Kidney epithelial cell (primary cell): ENCODE measurements at places on chromosomes 2 and 18.

- no peak for DNase-seq
Measured at GRCh38 chr2:227480528-227480927, 8.6 kb downstream of the AGFG1 start.

GRCh38 chr2:217944923-217945322 is 57.9 kb downstream of the TNS1 start:
- DNase-seq, result no peak

GRCh38 chr18:72444798-72445155 is 99.4 kb downstream of the CBLN2 start:
- DNase-seq, result no peak

- DNase-seq, result no peak
Measured at GRCh38 chr2:80026040-80026729, 278.4 kb downstream of the LRRTM1 start.

GRCh38 chr2:223947711-223948205 is 2.6 kb upstream of the WDFY1 start:
- no peak for DNase-seq

DNA sequence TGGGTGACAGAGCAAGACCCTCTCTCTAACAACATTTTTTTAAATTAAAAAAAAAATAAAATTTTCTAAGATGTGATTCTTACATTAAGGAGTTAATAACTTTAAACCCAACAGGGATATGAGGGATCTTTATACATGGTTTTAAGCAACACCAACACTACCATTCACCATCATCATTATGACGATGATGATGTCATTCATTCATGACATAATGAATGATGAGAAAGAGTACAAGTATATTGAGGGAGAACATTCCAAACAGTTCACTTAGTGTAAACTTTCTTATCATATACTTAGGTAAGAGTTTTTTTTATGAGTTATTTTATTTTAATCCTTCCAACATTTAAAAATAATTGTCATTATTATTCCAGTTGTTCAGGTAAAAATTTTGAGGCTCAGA is 863.3 kb downstream of the DPP10 start:
- no peak for DNase-seq

GRCh38 chr2:240440704-240441320 is 5.3 kb downstream of the GPC1 start:
- no peak for DNase-seq

DNA sequence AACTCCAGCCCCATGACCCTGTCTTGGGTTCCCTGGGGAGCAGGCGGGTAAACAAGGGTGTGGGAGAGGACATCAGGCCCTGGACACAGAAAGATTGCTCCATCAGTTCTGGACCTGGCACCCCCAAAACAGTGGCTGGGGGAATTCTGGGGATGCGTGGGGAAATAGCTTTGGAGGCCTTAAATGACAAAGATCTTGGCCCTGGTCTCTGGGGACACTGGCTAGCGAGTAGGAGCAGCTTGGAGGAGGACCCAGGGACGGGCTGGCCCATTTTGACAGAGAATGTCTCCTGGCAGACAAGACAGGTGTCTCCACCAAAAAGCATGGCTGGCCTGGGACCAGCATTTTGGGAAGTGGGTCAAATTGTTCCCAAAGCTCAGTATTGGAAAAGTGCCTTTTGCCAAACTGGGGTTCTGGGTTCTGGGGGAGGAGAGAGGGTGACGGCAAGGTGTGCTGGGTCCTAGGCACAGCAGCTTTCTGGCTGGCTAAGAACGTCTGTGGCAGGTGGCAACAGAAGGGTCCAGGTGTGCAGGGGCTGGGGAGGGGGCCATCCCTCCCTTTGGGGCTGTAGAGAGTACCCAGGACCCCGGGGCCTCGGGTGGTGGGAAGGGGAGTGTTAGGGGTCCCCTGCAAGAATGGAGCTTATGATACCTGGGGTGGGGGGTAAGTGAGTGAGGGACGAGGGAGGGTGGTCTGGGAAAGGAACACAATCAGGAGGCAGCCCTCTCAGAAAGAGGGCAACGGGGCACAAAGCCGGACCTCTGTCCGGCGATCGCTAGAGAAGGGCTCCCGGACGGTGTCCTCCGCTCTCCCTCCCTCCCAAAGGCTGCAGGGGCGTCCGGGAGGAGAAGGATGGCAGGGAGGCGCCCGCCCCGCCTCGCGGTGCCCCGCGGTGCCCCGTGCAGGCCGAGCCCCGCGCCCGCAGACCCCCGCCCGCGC is 556 bp downstream of the CYRIA start:
- no peak for DNase-seq

DNA sequence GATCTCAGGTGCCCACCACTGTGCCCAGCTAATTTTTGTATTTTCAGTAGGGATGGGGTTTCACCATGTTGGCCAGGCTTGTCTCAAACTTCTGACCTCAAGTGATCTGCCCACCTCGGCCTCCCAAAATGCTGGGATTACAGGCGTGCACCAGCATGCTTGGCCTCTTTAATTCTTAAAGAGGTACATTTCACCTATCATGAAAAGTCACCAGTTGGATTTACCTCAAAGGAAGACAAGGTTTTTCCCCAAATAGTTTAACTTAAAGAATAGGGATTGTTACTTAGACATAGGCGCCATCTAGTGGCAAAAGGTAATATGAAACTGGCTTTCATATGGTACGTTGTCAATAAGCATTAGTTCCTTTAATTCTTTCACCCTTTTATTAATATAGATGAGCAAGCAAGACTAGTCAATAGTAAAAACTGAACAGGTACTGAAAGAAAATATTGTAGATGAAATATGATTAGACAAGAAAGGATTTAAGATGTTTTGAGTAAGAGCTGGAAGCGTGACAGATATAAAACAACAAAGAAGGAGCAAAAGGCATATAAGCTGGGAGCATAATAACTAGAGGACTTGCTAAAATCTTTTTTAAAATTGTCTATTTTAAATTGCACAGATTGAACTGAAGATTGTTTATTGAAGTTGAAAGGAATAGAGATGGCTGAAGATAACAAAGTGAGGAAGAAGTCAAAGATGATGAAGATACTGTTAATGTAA is 35.0 kb upstream of the PSMD14 start:
- peak; percentile 18 for DNase-seq

GRCh38 chr18:39624961-39625360 is 2059.4 kb upstream of the CELF4 start:
- peak; percentile 32 for DNase-seq

DNA sequence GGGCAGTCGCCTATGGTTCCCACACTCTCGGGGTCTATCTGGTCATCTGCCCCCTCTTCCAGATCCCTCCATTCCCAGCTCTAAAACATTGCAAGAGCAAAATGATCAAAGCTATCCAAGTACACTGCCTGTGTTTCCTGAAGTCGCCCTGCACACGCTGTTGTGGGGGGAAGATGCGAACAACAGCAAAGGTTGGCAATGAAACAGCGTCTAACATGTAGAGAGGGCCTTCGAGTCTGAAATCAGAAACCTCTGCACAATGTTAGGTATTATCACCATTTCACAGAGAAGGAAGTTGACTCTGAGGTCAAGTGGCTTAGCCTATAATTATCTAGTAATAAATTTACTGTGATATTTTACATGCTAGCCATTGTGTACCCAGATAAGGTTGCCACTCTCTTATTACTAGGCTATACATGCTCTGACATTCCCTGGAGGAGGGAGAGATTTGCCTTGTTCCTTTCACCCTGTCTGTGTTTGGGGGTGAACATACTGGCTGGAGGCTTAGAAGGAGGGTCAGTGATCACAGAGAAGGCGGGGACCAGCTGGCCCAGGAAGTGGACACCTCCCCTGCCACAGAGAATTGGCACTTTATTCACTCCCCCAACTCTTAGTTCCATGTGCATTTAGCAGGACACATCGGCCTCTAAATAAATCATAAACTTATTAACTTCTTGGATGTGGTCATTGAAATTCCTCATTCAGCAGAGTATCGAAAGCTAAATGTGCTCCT is 36.8 kb downstream of the KCTD1 start:
- no peak for DNase-seq

DNA sequence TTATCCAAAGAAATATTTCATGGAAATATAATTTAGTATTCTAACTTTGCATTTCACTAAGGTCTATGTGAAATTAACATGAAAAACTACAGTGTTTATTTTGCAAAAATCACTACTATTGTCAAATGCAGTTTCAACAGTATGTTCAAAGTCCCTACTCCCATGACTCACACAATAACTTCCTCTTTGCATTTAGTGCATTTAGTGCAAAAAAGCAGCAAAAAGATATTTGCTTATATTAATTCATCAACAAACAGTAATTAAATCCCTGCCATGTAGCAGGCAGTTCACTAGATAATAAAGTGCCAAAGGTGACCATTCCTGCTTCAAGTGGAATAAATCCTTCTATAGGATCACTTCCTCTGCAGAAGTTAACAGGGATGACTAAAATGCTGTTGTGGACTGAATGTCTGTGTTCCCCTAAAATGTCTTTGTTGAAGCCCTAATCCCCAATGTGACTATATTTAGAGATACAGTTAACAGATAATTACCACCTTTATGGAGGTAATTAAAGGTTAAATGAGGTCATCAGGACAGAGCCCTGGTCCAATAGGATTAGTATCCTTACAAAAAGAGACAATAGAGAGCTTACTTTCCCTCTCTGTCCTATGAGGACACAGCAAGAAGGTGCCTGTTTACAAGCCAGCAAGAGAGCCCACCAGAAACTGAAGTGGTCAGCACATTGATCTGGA is 61.7 kb downstream of the STK39 start:
- no peak for DNase-seq

GRCh38 chr2:65789923-65790675 is 357.7 kb upstream of the SPRED2 start:
- no peak for DNase-seq

- no peak for DNase-seq
Measured at GRCh38 chr2:149329489-149330126, 779 bp upstream of the LYPD6 start.

DNA sequence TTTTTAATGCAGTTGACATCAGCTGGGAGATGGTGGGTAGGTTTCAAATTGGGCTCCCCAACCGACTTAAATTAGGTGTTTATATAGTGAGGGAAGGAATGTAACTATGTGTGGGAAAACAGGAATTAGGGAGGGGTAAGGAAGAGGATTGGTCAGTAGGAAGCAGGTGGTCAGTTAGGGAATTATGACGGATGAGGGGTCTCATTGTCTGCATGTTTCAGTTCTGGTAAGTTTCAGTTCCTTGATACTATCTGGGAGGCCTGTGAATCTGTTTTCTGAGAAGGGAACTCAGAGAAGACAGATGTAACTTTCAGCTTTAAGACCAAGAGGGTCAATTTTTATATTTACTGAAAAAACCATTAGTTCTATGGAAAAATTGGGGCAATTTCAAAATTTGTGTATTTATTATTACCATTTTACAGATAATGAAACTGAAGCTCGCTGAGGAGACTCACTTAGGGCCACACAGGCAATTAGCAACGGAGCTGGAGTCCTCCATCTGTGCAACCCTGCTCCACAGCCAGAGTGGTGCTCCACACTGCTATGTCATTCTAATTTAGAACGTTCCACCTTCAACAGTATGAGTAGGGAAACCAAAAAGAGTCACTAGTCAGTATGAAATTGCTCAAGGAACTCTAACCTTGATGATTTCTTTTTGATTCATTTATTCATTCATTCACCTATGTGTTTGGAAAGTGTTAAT is 36.0 kb upstream of the CCDC195 start:
- no peak for DNase-seq

DNA sequence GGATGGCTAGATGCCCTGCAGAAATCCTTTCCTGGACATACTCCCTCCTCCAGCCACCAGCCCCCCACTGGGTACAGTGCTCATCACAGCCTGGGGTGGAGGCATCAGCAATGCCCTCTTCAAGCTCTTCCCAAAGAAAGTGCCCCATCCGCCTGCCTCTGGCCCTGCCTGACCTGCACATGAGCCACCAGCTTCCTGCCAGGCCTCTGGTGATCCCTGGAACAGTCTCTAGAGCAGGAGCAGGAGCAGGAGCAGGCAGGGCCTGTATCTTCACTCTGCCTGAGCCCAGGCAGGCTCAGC is 54.1 kb upstream of the CAB39 start:
- DNase-seq, result no peak

GRCh38 chr2:172223601-172224054 is 120.9 kb upstream of the DLX2 start:
- no peak for DNase-seq

- DNase-seq, result no peak
Measured at GRCh38 chr2:30134582-30134981, 12.2 kb upstream of the YPEL5 start.

DNA sequence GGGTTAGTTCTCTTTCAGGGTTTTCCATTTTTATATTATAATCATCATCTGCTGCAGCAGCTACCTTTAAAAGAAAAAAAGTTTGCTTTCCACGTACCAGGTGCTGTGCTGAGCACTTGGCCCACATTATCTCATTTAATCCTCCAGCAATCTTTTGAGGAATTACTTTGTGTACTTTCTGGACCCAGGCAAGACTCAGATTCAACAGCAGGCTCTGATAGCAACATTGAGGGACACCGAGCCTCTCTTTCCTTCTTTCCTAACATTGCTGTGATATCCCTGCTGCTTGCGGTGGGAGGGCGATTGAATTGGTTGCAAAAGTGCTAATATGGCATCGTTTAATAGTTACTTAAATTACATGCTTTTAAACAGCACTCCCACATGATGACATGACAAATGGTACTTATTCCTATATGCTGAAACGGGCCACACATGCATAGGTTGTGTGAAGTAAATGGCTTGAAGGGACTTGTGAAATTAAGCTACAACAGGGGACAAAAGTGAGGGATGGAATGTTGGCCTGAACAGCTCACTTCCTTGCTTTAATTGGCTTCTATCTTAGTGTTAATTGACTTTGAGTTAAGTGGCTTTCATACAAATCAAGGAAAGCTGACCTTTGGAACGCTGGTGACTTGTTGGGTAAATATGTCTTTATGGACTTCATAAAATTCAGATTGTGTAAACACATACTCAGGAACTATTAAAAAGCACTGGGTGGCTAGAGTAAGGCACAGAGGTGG is 21.2 kb downstream of the SPRED2 start:
- DNase-seq, result no peak

DNA sequence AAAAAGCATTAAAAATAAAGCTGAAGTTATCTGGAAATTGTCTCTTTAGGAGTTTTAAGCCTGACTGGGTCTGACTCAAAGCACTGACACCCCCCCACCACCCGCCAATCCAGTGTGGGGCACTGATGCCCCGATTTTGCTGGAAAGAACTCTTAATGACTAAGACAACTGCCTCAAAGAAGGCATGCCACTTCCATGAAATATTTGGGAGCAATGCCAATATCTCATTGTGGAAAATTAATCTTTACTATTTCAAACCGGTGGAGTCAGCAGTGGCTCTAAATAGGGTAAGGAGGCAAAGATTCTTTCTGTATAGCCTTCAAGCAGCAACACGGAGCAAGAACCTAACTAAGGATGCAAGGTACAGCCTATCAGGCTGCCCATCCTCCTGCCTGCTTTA is 4.5 kb downstream of the FKBP7 start:
- DNase-seq, result no peak
